ENCODE measurements at places on chromosomes 1 and 21. TPM values are rescaled to one million over a fixed set of nuclear protein-coding genes. Genes with fewer than 3 reads are reported as not detected.
A peak's percentile ranks its signal among the peaks of the same experiment; 100 is the strongest.

DNA sequence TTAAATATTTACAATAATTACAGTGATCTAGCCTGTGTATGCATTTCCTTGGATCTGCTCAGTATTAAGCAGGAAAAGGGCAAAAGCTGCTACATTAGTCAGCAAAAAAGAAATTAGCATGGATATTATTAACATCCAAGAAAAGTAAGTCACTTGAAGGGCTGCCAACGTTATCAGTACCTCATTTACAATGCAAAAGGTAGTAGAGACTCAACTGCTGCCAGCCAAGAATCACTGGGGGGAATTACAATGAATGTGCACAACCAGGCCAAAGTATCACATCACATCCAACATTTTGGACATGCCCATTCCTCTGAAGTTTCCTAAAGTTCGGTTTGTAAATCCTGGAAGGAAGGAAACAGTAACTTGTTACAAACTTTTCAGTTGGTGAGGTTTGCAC is 1.9 kb downstream of the CNN3 start:
- peaks cover 50% of the 10 kb centered on the region for H3K27me3 ChIP-seq
- peak overlapping the region; percentile 67 for H3K4me3 ChIP-seq
- no peaks in the 10 kb centered on the region for H3K36me3 ChIP-seq
- no peak for DNase-seq

DNA sequence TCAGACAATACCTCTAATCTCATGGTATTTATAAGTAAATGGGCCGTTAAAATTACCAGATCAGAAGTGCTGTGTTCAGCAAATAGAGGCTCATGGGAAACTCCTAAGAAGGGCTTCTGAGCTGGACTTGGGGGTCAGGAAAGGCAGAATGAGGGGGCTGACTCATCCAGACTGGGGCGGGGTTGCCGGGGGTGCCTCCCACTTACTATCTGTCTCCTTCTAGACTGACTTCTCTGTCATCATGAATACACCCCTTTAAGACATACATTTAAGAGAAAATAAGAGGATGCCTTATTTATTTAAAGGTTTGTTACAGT is 96.0 kb upstream of the ERRFI1 start:
- no peak overlapping the region for H3K4me3 ChIP-seq
- DNase-seq: no peak
- H3K36me3 ChIP-seq: no peaks in the 10 kb centered on the region

GRCh38 chr1:188782220-188782841 is 1695.3 kb downstream of the BRINP3 start:
- H3K27ac ChIP-seq: no peak overlapping the region
- no peaks in the 10 kb centered on the region for H3K4me1 ChIP-seq
- no peak overlapping the region for H3K4me3 ChIP-seq
- H3K36me3 ChIP-seq: no peaks in the 10 kb centered on the region

The ASTN1 gene
- total RNA-seq: 6.4 TPM

The CLEC20A gene
- not detected for total RNA-seq

- no peaks in the 10 kb centered on the region for H3K4me1 ChIP-seq
- H3K27me3 ChIP-seq: no peaks in the 10 kb centered on the region
- DNase-seq: no peak
- H3K4me3 ChIP-seq: no peak overlapping the region
Measured at GRCh38 chr1:82392946-82393345, 592.2 kb downstream of the ADGRL2 start.

The PIAS3 gene
- total RNA-seq: 29.5 TPM

The PCP4 gene
- total RNA-seq: not detected

GRCh38 chr21:26096494-26097371 is 73.8 kb downstream of the APP start:
- no peaks in the 10 kb centered on the region for H3K27me3 ChIP-seq
- H3K27ac ChIP-seq: no peak overlapping the region
- H3K36me3 ChIP-seq: no peaks in the 10 kb centered on the region
- no peaks in the 10 kb centered on the region for H3K4me1 ChIP-seq
- no peak for DNase-seq

GRCh38 chr1:157505481-157506272 is 46.6 kb downstream of the FCRL5 start:
- H3K4me3 ChIP-seq: no peak overlapping the region
- H3K36me3 ChIP-seq: no peaks in the 10 kb centered on the region
- no peak overlapping the region for H3K27ac ChIP-seq
- peak; percentile 82 for DNase-seq

The PINK1 gene
- 69.4 TPM for total RNA-seq

- H3K36me3 ChIP-seq: no peaks in the 10 kb centered on the region
- H3K4me3 ChIP-seq: no peak overlapping the region
- H3K27me3 ChIP-seq: no peaks in the 10 kb centered on the region
- no peaks in the 10 kb centered on the region for H3K4me1 ChIP-seq
- no peak for DNase-seq
- H3K27ac ChIP-seq: no peak overlapping the region
Measured at GRCh38 chr1:171904778-171905450, 63.6 kb downstream of the DNM3 start.

- peaks cover 42% of the 10 kb centered on the region for H3K4me1 ChIP-seq
- H3K27ac ChIP-seq: peak overlapping the region; percentile 18
- DNase-seq: peak; percentile 82
- H3K36me3 ChIP-seq: no peaks in the 10 kb centered on the region
- H3K4me3 ChIP-seq: no peak overlapping the region
Measured at GRCh38 chr1:211695135-211695816, 19.9 kb upstream of the NEK2 start.

GRCh38 chr1:188128761-188129160 is 1300.0 kb downstream of the PLA2G4A start:
- no peaks in the 10 kb centered on the region for H3K36me3 ChIP-seq
- H3K27ac ChIP-seq: no peak overlapping the region
- no peak overlapping the region for H3K4me3 ChIP-seq
- DNase-seq: peak; percentile 51
- no peaks in the 10 kb centered on the region for H3K27me3 ChIP-seq

GRCh38 chr1:91655912-91656449 is 155.3 kb downstream of the CDC7 start:
- no peak overlapping the region for H3K27ac ChIP-seq
- H3K4me3 ChIP-seq: no peak overlapping the region
- H3K36me3 ChIP-seq: no peaks in the 10 kb centered on the region
- peaks cover 19% of the 10 kb centered on the region for H3K4me1 ChIP-seq
- no peak for DNase-seq
- H3K27me3 ChIP-seq: no peaks in the 10 kb centered on the region

DNA sequence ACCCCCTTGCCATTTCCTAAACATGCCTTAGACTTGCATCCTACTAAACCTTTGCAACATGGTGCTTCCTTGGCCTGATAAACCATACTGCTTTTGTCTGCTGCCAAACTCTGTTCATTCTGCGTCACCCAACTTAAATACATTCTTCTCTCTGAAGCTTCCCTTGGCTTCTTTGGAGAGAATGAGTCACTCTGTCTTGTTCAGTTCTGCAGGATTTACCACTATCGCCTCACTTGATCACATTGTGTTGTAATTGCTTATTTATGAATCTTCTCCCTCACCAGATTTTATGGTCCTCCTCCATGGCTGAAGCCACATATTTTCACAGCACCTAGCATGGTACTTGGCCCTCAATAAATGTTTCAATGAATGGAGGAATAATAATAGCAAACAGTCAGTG is 21.7 kb upstream of the TUT4 start:
- H3K36me3 ChIP-seq: no peaks in the 10 kb centered on the region
- H3K27ac ChIP-seq: no peak overlapping the region
- no peaks in the 10 kb centered on the region for H3K27me3 ChIP-seq
- H3K4me3 ChIP-seq: no peak overlapping the region

Data from spleen (tissue), 13 donors.